Activated CD4-positive, alpha-beta T cell treated with anti-CD3 and anti-CD28 coated beads, Interleukin-2, amount 10 ng/mL, durations not matched to agents 7 days and 5 days (primary cell): ENCODE measurements at places on chromosomes 1 and 21. TPM values are rescaled to one million over a fixed set of nuclear protein-coding genes. Genes with fewer than 3 reads are reported as not detected.
A peak's percentile ranks its signal among the peaks of the same experiment; 100 is the strongest.

Gene C8B
- not detected for total RNA-seq

Gene TLCD4
- total RNA-seq, result not detected

GRCh38 chr1:149995927-149996326 is 14.6 kb downstream of the OTUD7B start:
- no peak overlapping the region for H3K4me3 ChIP-seq
- H3K27ac ChIP-seq, result no peak overlapping the region
- H3K27me3 ChIP-seq, result no peaks in the 10 kb centered on the region
- no peak for DNase-seq
- H3K4me1 ChIP-seq, result peaks cover 21% of the 10 kb centered on the region
- H3K36me3 ChIP-seq, result peaks cover 8% of the 10 kb centered on the region

GRCh38 chr1:41850029-41850428 is 68.7 kb downstream of the HIVEP3 start:
- no peaks in the 10 kb centered on the region for H3K27me3 ChIP-seq
- H3K4me3 ChIP-seq, result no peak overlapping the region
- H3K36me3 ChIP-seq, result peaks cover 16% of the 10 kb centered on the region
- no peak overlapping the region for H3K27ac ChIP-seq
- peaks cover 24% of the 10 kb centered on the region for H3K4me1 ChIP-seq
- DNase-seq, result peak; percentile 8
